Adipocyte (in vitro differentiated cells): ENCODE measurements at places on chromosomes 4 and X.

- DNase-seq: peak; percentile 73
These were observed 347.8 kb downstream of the ANK2 start for GRCh38 chr4:113397114-113397701.

DNA sequence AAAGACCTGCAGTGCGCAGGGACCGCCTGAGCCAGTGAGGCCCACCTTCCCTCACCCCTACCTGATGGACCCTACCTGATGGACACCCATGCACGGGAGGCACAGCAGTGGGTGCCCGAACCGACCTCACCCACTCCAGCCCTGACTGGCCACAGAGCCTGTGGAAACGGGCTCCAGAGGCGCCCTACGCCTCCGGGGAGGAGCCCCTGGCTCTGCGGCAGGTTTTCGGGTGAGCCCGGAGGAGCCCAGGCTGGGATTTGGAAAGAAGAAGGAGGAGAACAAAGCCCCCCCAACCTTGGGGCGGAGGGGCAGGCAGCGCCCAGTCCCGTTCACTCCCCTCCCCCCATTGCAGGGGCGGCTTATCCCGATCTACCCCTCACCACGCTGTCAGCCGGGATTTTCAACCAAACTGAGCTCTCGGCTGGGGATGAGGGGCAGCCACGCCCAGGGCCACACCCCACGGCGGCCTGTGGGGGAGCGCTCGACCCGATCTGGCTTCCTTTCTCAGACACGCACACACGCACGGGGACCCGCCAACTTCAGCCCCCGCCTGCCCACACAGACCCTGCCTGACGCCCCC, 675 bp downstream of the L1CAM start:
- no peak for DNase-seq

- DNase-seq: no peak
These were observed 168.5 kb downstream of the FAT4 start for GRCh38 chr4:125483278-125483677.

GRCh38 chrX:73021361-73022092, 18.8 kb downstream of the PABPC1L2B start:
- DNase-seq: no peak

- DNase-seq: no peak
These were observed 39.2 kb downstream of the USP11 start for GRCh38 chrX:47272013-47272408.

DNA sequence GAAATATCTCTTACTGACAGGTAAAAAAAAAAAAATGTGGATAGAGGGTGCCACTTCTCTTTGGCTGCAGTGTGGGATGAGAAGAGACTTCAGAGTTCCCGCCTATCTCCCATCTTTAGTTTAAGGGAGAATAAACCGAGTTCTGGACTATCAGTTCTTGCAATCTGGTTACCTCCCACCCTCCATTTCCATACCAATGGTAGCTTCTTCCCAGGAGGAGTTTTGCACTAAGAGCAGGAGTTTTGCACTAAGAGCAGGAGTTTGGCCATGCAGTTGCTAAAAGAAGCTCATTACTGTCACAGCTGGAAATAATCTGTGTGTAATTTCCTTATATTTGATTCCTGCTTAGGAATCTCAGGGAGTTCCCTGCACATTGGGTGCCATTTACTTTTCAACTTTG, 10.8 kb upstream of the GUCY1B1 start:
- DNase-seq: no peak

DNA sequence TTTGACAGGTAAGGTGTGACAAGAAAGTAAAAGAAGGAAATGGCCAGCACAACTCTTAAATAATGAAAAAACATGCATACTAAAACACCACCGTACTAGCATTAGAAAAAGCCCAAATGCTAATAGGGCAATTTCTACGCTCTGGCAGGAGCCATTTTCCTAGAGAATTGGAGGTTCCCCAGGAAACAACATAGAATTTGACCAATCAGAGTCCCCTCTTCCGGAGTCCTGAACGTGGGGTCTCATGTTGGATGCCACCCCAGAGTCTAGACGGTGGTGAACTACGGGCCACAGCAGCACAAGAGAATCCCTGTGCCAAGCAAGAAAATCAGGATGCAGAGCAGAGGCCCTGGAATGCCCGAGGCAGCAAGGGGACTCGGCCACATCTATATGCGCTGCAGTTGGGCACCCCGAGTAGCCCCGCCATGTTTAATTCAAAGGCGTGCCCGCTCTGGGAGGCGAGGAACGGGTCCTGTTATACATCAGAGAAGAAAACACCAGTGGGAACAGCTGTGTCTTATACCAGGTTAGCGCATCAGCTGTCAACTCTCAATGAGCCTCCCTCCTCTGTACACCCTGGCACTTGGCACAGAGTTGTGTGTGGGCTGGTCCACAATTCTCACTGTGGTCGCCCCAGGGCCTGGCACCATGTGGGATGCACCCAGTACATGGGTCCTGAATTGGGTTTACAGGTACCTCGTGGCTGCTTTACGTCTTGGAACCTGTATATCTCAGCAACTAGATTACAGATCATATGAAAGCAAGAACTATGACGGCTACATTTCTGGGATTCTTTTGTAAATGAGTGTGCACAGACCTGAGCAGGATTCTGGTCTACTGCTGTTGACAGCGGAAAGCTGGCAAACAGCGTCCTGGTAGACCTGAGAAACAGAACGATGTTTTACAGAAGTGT, 52.1 kb downstream of the SEL1L3 start:
- DNase-seq: no peak
